ENCODE measurements at places on chromosomes 5 and 9. TPM values are rescaled to one million over a fixed set of nuclear protein-coding genes. Genes with fewer than 3 reads are reported as not detected.

The ZCCHC9 gene
- total RNA-seq, result 26.8 TPM

The ADAMTSL1 gene
- 1.8 TPM for total RNA-seq

The DMRT2 gene
- total RNA-seq, result not detected

The IL7R gene
- 34.0 TPM for total RNA-seq

The IL6ST gene
- 235 TPM for total RNA-seq

The GLRA1 gene
- not detected for total RNA-seq

The LTC4S gene
- 26.0 TPM for total RNA-seq

The MYOZ3 gene
- 2.2 TPM for total RNA-seq

The FOXI1 gene
- 0.69 TPM for total RNA-seq

The PSMD5 gene
- total RNA-seq, result 65.1 TPM

The PCDHA1 gene
- 0.06 TPM for total RNA-seq

The GRIA1 gene
- not detected for total RNA-seq

The FOXD4 gene
- 0.43 TPM for total RNA-seq

The FST gene
- 3.8 TPM for total RNA-seq

The S100Z gene
- total RNA-seq, result 0.95 TPM

The MPDZ gene
- 28.8 TPM for total RNA-seq

The PCDHGA5 gene
- total RNA-seq, result 3.3 TPM

The RGS7BP gene
- 1.5 TPM for total RNA-seq

The PCDHGA2 gene
- total RNA-seq, result 6.7 TPM

The GZMA gene
- total RNA-seq, result 5.4 TPM

The HRH2 gene
- 1.4 TPM for total RNA-seq

The DRD1 gene
- total RNA-seq, result 0.81 TPM

The DNAH5 gene
- 1.8 TPM for total RNA-seq

The OR1Q1 gene
- total RNA-seq, result not detected

The GFPT2 gene
- 9.4 TPM for total RNA-seq

The OMD gene
- total RNA-seq, result 4.8 TPM

Data from mucosa of gallbladder (tissue), 1 donor.